Nephron progenitor cell (in vitro differentiated cells): ENCODE measurements at places on chromosomes 16 and 17.

DNA sequence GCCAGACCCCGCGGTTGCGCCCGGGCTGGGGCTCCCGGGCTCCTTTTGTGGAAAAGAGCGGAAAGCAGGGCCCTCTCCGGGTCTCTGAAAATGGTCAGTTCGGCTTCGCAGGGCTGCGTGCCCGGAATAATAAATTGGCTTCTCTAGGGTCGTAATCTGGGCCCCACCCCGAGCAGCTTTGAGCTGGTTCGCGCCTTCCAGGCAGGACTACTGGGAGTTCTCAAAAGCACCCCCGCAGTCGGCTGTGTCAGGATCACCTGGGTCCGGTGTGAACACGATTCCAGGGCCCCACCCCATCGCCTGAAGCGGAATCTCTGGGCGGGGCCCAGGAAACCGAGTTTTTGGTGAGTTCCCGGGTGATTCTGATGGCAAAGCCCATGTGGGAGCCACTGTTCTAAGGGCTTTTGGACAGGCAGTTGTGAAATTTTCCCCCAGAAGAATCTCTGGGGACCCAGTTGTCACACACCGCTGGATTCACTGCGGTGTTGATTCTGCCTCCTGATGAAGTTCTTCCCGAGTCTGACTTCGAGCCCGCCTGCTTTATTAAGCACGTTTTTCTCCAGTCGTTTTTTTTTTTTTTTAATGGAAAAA is 77.0 kb downstream of the MRC2 start:
- peak; percentile 45 for DNase-seq

DNA sequence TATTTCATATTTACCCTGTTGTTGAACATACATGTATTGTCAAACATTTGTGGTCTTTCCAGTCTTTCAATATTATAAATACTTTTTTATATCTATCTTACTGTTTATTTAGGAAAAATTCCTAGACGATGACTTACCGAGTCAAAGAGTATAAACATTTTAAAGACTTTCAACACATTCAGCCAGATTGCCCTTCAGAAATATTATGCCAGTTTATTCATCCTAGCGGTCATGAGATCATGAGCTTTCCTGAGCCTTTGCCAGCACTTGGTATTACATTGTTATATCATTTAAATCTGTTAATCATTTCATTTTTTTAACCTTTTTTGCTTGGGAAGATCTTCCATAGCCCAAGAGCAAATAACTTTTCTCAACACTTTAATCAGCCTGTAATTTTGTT is 197.4 kb downstream of the SPECC1 start:
- no peak for DNase-seq

DNA sequence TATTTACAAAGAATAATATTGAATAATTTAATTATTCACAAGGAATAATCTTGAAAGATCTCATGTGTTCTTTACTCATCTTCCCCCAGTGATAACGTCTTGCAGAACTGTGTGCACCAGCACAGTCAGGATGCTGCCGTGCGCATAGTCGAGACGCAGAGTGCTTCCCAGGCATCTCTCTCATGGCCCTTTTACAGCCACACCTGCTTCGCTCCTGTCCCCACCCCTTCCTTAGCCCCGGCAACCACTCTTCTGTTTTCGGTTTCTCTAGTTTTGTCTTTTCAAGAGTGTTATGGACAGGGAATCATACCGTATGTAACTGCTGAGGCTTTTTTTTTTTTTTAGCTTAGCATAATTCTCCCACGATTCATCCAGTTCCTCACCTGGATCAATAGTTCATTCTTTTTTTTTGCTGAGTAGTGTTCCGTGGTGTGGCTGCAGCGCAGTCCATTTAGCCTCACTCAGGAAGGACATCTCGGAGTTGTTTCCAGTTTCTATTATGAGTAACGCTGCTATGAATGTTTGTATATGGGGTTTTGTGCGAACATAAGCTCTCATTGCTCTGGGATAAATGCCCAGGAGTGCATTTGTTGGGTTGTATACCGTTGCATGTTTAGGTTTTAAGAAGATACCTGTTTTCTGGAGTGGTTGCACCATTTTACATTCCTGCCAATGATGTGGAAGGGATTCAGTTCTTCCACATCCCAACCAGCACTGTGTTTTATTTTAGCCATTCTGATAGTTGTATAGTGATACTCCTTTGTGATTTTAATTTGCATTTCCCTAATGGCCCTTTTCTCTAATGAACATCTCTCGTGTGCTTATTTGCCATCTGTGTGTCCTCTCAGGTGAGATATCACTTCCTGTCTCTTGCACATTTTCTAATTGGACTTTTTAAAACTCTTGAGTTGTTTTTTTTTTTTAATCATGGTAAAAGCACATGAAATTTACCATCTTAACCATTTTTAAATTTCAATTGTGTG is 47.6 kb downstream of the SEC14L1 start:
- DNase-seq: no peak

- no peak for DNase-seq
Measured at GRCh38 chr17:72707881-72708280, 384.6 kb downstream of the SLC39A11 start.

GRCh38 chr16:80375973-80376372 is 164.8 kb upstream of the DYNLRB2 start:
- no peak for DNase-seq
